PC-9 (cell line): ENCODE measurements at places on chromosomes 5 and 9. TPM values are rescaled to one million over a fixed set of nuclear protein-coding genes. Genes with fewer than 3 reads are reported as not detected.

Gene B4GALT1
- 75.6 and 87.2 TPM in 2 replicates for total RNA-seq

Gene DDX4
- total RNA-seq = not detected in 2 replicates

Gene IFNA2
- total RNA-seq = not detected in 2 replicates

Gene BTNL8
- not detected in 2 replicates for total RNA-seq

Gene PRDM9
- not detected in 2 replicates for total RNA-seq

DNA sequence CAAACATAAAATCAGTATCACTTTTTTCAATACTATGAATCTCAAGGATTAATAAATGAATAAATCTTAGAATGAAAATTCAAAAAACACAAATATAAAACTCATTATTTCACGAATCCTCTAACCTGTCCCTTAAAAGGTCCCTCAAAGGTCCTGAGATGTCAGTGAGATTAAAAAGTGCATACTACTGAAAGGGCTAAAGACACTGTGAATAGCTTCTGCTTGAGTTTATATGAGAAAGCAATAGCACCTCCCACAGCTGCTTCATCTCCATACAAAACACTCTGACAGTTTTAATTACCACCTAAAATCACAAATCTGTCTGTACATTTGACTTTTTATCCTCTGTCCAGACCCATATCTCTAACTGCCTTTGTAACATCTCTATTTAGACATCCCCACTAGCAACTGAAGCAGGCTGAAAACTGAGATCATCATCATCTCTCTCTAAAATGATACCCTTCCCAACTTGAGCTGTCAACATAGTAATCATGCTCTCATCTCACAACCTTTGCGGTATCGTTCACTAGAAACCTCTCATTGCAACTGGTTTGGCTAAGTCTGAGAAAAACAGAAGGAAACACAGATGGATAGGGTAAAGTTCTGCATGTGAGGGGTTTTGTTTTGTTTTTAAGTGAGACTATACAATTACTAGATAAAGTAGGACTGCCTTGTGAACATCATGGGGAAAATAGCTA, 56.3 kb downstream of the TBCA start:
- no peak for DNase-seq
- H3K4me1 ChIP-seq = no peaks in the 10 kb centered on the region
- no peak overlapping the region for H3K27ac ChIP-seq
- H3K4me3 ChIP-seq = no peak overlapping the region
- 0 out of 2 replicates have a peak, but pooled peaks cover 3% of the 10 kb centered on the region for H3K36me3 ChIP-seq

DNA sequence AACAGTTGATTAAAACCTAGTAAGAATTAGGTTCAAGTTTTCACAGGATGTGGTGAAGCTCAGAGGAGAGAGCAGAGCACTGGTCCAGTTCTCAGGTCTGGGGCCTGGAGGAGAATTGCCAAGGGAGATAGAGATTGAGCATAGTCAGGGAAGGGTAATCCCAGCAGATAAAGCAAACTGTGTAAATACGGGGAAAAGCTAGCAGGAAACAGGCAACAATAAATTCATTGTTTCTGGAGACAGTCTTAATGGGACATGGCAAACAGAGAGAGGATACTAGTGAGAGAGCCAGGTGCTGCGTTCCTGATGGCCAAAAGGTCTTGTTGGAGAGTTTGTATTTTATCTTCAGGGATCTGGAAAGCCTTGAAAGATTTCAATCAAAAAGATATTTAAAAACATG, 333.0 kb downstream of the PDE4D start:
- H3K4me1 ChIP-seq = peaks cover 46% of the 10 kb centered on the region
- H3K27ac ChIP-seq = no peak overlapping the region; the same call in 1 of the 2 replicates
- H3K4me3 ChIP-seq = no peak overlapping the region

DNA sequence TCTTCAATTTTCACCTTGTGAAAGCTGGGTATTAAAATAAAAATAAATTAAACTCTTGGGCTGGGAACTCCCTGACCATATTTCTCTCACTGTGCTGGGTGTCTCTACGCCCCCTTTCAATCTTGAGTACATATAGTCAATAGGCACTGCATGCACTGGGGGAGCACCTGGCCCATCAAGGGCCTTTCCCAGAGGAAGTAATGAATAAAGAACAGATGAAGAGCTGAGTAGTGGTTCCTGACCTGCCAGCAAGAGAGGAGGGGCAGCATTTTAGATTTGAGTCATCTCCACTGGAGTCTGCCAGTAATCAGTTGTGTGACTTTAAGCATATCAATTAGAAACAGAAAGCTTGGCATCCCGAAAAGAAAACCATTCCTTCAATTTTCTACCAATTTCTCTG, 6.2 kb downstream of the MAPKAP1 start:
- H3K27ac ChIP-seq = no peak overlapping the region
- no peak for DNase-seq
- no peak overlapping the region for H3K4me3 ChIP-seq
- H3K36me3 ChIP-seq = no peaks in the 10 kb centered on the region

DNA sequence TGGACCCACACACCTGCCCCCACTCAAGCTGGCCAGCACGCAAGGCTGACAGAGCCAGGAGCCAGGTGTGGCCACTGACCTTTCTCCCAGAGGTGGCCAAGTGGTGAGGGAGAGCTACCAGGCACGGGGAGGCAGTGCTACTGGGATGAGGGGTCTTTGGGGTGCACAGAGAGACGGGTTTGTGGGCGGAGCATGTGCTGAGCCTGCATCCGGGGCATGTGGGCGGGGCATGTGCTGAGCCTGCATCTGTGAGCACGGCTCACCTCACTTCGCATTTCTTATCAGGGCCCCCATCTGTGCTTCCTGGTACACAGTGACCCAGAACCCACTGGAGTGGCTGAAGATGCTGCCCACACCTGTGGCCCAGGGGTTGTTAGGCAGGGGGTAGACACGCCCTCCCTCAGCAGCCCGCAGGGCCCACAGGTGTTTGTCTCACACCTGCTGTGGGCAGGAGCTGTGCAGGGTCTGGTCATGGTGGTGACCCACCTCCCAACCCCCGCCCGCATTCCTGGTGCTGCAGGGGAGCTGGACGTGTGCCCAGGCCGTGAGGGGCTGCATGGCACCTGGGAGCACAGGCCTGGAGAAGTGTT, 21.5 kb downstream of the CCDC187 start:
- H3K4me1 ChIP-seq = no peaks in the 10 kb centered on the region
- H3K27ac ChIP-seq = no peak overlapping the region
- H3K27me3 ChIP-seq = peaks cover 63% of the 10 kb centered on the region
- DNase-seq = peak; percentile 29
- no peaks in the 10 kb centered on the region for H3K36me3 ChIP-seq

DNA sequence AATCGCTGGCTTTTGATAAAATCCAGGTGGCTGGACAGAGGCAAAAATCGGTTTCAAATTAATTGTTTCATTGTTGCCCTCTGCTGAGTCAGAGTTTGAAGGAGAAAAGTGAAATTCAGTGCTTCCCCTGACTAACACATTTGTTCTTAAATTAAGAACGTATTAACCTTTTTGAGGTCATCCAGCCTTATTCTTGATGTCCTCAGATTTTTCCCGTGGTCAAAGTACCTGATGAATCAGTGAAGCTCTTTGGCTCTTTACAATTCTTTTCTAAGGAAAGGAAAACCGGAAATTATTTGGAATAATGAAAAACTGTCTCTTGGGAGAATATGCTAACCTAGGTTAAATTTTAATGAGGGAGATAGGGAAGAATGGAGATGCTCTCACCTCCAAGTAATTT, 21.6 kb downstream of the OSMR start:
- H3K27me3 ChIP-seq = no peaks in the 10 kb centered on the region
- H3K27ac ChIP-seq = no peak overlapping the region; the same call in 1 of the 2 replicates
- no peak for DNase-seq
- H3K36me3 ChIP-seq = peaks cover 51% of the 10 kb centered on the region
- peaks cover 33% of the 10 kb centered on the region for H3K4me1 ChIP-seq

DNA sequence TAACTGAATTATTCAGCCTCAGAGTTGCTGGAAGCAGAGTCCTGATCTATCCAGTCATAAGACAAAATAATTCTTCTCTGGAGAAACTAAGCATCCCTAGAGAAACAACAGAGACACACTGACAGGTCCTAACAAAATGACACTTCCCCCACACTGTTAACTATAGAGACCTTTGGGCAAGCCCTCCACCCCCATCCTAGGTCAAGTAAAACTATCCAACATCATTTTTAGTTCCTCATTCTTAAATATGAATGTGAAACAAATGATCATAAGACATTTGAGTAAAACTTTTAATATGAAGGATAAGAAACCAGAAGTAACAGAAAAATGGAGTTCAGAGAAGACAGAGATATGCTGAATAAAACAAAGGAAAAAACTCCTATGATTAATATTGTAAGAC, 30.9 kb downstream of the CNTLN start:
- DNase-seq = no peak
- H3K27ac ChIP-seq = no peak overlapping the region
- H3K27me3 ChIP-seq = no peaks in the 10 kb centered on the region

GRCh38 chr5:141875795-141876627, 2.2 kb downstream of the PCDH1 start:
- peak; percentile 64 for DNase-seq
- H3K4me3 ChIP-seq = peak overlapping the region; percentile 99
- no peaks in the 10 kb centered on the region for H3K27me3 ChIP-seq

DNA sequence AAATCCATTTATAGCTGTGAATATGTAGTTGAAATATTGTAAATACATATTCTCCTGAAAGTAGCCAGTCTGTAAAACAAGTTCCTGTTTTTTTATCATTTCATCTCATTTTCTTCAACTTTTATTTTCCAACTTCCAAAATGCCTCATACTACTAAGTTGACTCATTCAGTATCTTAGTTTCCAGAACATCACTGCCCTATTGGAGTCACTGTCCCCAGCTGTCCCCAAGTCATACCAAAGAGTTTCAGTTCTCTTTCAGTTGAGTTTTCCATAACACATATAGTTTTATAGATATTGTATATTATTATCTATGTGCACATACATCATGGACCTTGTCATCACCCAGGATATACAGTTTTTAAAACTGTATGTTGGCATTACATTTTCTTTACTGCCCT, 261.7 kb downstream of the CDH12 start:
- no peak for DNase-seq
- no peak overlapping the region for H3K27ac ChIP-seq
- H3K36me3 ChIP-seq = no peaks in the 10 kb centered on the region
- no peaks in the 10 kb centered on the region for H3K27me3 ChIP-seq
